ENCODE measurements at places on chromosomes 3 and 15.

GRCh38 chr15:29055876-29056275 lies 170.1 kb downstream of the APBA2 start:
- no peak for DNase-seq

GRCh38 chr3:190532731-190533203 lies 18.9 kb downstream of the IL1RAP start:
- DNase-seq: no peak

DNA sequence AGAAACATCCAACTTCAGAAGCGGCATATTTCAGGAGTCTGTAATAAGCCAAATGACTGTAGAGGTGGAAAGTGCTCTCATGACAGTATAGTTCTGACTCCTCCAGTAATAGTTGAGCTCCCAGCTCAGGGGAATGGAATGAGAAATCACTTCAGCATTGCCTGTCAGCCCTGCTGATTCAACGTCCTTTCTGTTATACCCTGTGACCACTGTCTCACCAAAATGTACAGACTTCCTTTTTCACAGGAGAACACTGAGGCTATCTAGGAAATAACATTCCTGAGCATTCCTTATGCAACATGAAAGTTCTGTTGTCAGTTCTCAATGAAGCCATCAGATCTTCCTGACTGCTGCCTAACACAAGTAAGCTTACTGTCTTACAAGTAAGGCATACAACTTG lies 284.5 kb upstream of the MME start:
- DNase-seq: peak; percentile 96

- DNase-seq: no peak
Observed at GRCh38 chr3:39278616-39278935, 1.3 kb downstream of the CX3CR1 start.

DNA sequence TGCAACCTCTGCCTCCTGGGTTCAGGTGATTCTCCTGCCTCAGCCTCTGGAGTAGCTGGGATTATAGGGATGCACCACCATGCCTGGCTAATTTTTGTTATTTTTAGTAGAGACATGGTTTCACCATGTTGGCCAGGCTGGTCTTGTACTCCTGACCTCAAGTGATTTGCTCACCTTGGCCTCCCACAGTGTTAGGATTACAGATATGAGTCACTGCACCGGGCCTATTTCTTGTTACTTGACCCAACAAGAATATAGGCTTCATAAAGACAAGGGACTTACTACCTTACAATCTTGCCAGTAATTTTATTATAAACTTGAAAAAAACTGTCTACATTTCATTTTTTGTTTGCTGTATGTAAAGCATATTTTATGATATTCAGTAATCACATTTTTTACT lies 21.4 kb upstream of the ZBTB47 start:
- peak; percentile 39 for DNase-seq

GRCh38 chr15:30933293-30933692 lies 29.6 kb downstream of the FAN1 start:
- DNase-seq: no peak

- DNase-seq: no peak
Observed at GRCh38 chr3:113626503-113627371, 69.7 kb downstream of the USF3 start.

- no peak for DNase-seq
Observed at GRCh38 chr3:146195030-146195429, 34.0 kb upstream of the PLOD2 start.

GRCh38 chr3:64756398-64756986 lies 68.7 kb upstream of the ADAMTS9 start:
- no peak for DNase-seq

DNA sequence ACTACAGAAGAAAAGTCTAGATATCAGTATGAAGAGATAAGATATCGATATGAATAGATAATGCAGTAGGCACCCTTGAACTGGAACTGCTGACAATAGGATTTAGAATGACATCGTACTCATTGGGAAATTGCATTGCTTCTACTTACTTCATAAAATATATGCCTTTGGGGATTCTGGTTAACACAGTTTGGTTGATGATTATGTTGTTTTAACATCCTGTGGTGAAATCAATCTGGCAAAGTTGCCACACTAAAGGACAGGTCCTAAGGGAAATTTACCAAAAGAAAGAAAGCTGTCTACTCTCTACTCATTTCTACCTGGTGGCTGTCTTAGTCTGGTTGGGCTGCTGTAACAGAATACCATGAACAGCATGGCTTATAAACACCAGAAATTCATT lies 417.4 kb upstream of the DPH6 start:
- no peak for DNase-seq

DNA sequence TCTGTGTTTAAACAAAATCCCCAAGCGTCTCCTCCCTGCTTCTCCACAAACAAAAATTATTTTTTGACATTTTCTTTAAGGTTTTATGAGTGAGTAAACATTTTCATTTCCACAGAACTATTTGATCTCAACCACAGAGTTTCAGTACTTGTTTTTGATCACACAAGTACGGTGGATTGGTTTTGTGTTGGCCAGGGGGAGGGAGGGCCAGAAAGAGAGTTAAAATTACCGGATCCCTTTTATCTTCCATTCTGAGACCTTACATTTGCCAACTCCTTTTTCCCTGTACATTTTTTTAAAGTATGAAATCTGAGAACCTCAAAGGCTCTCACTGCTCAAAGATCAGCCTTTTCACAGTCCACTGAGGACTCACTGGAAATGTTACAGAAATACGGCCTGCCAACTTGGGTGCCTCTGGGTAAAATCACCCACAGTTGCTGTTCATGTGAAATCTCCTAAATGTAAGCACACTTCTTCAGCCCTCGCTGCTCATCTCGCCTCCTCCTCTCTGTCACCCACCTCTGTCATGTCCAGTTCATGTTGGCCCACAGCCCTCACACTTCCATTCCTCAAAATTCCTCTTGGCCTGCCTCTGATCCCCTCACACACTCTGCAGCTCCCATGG lies 1.7 kb downstream of the HOMER2 start:
- DNase-seq: no peak

- no peak for DNase-seq
Observed at GRCh38 chr3:162367429-162368260, 871.0 kb downstream of the OTOL1 start.

DNA sequence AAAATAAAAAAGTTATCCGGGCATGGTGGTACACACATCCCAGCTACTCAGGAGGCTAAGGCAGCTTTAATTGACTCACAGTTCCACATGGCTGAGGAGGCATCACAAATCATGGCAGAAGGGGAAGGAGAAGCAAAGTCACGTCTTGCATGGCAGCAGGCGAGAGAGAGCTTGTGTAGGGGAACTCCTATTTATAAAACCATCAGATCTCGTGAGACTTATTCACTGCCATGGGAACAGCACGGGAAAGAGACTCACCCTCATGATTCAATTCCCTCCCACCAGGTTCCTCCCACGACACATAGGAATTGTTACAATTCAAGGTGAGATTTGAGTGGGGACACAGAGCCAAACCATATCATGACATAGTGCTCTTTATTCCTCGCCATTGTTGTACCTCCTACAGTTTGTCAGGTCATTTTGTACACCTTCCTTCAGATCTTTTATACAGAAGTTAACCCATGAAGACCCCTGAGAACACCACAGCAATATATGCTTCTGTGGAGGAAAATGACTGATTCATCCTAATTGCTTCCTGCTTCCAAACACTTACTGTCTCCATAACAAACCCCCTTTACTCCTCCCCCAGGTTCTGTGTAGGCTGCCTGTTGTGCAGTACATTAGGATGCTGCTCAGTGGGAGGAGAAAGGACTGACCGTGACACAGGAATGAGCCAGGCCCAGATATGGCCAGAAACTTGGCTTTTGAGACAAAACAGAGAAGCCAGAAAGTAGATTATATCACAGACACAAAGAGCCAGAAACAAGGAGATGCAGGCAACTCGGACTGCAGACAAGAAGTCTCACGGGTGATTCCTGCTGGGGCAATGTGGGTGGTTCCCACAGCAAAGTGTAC lies 67.9 kb upstream of the HEG1 start:
- peak; percentile 86 for DNase-seq

GRCh38 chr15:68177742-68178141 lies 27.4 kb downstream of the CALML4 start:
- DNase-seq: no peak

DNA sequence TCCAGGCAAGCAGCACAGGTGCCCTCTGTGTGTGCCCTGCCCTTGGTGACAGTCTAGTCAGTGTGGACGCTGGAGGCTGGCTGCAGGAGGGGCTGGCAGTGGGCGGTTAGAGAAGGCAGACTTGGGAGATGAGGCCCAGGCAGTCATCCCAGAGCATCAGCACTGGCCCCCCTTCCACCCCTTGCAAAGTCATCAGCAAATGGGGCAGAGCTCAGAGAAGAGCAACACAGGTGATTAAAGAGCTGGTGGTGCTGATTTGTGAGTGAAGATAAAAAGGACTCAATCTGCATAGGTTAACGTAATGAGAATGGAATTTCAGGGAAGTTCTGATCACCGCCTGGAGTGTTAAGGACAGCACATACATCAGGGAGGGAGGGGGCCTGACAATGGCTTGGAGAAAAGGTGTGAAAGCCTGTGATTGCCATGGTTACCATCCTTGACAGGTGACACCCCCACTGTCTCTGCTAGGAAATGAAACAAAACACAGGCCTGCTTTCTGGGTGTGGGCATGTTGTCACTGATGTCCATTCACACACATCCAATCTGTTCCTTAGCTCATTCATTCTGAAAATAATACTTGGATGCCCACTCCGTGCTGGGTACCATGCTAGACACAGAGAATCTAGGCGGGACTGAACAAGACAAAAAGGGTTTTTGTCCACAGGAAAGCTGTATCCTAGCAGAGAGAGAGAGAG lies 269.6 kb upstream of the ST8SIA2 start:
- no peak for DNase-seq

DNA sequence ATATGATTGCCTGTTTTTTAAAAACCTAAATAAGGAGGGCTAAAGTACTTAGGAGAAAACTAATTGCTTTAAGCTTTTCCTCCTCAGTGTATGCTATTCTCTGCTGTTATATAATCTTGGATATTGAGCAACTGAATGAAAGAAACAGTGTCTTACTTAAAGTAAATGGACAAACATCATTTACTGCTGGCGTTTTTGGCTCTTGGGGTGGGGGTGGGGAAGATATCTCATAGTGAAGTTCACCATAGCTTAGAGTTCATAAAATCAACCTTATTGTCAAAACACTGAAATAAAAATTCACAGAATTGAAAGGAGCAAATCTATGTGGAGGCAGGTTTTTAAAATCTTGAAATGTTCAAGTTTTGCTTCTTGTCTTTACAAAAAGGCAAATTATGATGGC lies 256.4 kb upstream of the SOX2 start:
- DNase-seq: no peak

- no peak for DNase-seq
Observed at GRCh38 chr3:148079370-148079769, 618.3 kb upstream of the AGTR1 start.

DNA sequence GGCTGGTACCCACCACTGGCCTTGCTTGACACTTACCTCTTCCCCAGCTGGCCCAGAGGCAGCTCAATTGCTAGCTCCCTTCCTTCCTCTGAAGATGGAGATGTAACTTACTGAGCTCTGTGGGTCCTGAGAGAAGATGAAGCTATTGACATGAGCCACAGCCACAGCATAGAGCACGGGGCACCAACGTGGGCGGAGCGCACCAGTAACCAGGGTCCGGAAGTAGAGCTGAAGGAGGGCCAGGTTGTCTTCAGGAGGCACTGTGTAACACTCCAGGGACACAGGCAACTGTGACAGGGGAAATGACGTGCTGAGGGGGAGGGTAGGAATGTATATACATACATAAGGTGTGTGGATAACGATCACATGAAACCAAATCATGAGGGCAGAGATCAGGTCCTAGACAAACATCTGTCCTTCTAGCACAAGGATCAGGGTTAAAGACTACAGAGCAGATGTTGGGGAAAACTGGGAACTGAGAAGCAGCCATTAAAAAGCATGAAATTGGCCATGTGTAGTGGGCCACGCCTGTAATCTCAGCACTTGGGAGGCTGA lies 4.3 kb upstream of the LTK start:
- no peak for DNase-seq

- peak; percentile 86 for DNase-seq
Observed at GRCh38 chr3:46490338-46491084, 7.3 kb upstream of the RTP3 start.

GRCh38 chr3:166451997-166452396 lies 614.8 kb upstream of the BCHE start:
- DNase-seq: no peak

DNA sequence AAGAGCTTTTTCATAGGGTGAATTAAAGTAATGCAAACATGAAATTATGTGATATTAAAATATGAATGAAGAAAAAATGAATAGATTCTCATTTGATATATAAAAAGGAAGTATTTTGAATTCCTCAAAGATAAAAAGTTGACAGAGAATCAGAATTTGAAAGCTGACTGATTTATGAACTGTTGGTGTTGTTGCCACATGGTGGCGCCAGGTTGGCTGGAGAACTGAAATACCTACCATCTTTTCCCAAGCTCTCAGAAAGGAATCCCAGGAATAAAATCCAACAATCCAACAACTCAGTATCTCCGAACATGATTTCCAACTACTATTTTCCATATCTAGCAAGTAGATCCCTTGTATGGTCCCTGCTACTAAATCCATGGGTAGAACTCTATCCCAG lies 3.1 kb downstream of the MYRIP start:
- no peak for DNase-seq

DNA sequence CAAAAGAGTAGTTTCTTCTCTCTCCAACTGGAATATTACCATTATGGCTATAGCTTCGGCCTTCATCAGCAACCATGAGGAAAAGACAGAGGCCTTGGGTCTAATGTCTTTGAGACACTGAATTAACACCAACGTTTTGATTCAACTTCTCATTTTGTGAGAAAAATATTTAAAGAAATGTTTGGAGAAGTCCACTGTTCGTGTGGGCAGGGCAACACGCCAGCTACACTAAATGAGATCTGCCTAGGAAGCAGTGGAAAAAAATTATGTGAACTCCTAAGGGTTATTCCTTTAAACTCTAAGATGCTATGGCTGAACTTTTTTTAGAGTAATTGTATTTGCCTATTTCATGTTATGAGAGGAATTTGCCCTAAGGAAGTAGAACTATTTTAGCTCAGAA lies 41.8 kb downstream of the NCEH1 start:
- DNase-seq: no peak

GRCh38 chr15:85972805-85973540 lies 106.7 kb upstream of the AGBL1 start:
- no peak for DNase-seq

DNA sequence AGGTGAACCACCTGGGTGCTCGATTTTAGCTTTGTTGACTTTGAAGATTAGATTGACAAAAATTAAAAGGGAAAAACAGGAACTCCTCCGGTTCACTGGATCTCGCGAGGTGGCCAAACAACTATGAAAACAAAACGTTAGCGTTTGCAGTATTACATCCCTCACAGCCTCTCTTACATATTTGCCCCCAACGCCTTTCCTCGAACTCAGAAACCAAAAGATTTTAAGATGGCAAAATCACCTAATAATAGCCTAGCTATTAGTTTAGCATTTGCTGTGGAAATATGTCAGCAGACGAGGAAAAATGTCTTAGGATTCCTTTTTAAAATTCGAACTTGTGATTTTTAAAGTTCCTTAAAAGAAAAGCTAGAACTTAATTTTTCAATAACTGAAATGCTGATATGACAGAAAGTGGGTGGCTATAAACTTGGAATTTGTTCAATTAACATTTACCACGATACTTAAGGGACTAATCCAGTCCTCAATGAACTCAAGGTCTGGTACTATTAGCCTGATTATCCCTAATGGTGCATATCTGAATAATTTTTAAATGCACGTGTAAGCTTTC lies 491 bp upstream of the SENP7 start:
- DNase-seq: no peak
